ENCODE measurements at places on chromosomes 6 and 20.

DNA sequence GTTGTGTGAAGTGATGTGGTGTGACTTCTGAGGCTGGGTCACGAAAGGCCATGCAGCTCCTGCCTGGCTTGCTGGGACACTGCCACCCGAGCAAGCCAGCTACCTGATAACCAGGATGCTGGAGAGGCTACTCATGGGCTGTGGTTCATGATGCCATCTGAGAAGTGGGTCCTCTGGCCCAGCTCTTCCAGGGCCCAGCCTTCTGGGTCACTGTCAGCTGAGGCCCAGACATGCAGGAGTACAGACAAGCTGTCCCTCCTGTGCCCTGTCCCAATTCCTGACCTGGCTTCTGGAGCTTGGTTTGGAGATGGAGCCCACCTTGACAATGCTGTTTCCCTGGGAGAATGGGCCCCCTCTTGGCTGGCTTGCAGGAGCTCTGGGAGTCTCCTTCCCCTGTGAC lies 87.0 kb downstream of the DHX35 start:
- DNase-seq: no peak

GRCh38 chr6:103677290-103677689 lies 1182.4 kb downstream of the HACE1 start:
- no peak for DNase-seq

- no peak for DNase-seq
These were observed 143.3 kb downstream of the NFATC2 start for GRCh38 chr20:51399006-51399890.

- no peak for DNase-seq
These were observed 67.2 kb upstream of the TNFRSF21 start for GRCh38 chr6:47376930-47377329.

GRCh38 chr6:72386324-72386723 lies 235.5 kb upstream of the KCNQ5 start:
- DNase-seq: no peak

DNA sequence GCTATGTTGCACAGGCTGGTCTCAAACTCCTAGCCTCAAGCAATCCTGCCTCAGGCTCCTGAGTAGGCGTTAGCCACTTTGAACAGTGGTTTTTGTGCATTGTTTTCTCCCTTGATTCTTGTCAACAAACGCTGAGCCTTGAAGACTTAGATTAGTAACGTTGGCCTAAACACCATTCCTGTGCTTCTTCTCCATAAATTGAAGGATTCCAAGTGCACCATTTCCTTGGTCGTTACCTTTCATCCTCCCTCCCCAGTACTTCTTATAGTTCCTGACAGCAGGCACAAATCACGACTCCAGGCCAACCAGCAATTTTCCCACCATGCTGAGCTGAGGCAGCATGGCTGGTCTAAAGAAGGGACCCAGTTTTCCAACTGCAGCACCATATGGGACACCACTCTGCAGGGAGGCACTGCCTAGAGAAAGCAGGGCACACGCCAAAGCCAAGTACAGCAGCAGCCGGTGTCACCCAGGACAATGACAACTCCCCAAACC lies 8.9 kb downstream of the RPS10 start:
- DNase-seq: no peak

DNA sequence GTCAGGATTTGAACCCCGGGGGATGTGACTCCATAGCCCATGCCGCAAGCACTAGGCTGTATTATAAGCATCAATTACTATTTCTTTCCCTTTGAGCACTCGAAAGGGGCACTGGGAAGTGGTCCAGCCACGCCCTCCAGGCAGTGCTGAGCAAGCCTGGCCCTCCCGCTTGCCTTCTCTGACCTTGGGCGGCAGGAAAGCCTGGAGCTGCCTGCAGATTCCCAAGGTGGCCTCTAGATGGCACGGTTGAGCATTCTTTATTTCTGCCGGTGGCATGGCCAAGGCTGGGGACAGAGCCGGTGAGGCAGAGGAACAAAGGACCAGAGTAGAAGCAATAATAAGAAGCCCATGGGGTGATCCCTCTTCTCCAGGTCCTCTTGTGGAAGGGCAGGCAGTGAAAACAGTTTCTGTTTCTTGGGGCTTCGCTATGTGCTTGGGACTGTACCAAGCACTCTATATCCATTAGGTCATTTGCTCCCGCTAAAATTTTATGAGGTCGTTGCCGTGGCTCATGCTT lies 32.0 kb downstream of the ARHGAP40 start:
- DNase-seq: peak; percentile 57

DNA sequence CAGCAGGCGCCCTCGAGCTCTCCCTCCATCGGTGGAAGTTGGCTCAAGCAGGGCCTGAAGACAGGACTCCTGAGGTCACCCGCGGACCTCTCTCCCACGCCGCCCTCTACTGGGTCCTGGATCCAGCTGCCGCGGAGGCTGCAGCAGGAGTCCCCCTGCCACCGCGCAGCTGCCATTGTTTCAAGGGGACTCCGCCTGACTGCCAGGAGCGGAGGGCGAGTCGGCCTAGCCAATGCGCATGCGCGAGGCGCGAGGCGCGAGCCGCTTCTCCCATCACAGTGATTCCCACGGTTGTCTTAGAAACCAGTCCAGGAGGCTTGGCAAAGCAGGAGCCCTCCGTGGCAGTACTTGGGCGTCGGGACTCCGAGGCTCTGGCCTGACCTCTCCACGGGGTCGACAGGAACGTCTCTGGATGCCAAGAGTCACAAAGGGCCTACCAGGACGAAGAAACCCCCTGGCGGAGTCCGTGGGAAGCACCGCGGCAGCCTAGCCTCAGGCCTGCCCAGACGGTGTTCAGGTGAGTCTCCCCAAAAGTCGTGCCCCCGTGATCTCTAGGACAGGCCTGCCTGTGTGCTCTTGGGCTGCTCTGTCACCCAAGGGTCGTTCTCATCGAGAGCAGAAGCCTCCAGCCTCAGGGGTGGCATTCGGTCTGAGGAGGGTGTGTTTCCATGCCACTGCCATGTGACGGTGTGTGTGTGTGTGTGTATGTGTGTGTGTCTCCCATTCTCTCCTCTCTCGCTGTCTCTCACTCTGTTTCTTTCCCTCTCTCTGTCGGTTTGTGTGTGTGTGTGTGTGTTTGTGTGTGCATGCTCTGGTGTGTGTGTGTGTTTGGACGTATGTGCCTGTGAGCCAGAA lies 290.6 kb upstream of the ZNF337 start:
- DNase-seq: no peak

DNA sequence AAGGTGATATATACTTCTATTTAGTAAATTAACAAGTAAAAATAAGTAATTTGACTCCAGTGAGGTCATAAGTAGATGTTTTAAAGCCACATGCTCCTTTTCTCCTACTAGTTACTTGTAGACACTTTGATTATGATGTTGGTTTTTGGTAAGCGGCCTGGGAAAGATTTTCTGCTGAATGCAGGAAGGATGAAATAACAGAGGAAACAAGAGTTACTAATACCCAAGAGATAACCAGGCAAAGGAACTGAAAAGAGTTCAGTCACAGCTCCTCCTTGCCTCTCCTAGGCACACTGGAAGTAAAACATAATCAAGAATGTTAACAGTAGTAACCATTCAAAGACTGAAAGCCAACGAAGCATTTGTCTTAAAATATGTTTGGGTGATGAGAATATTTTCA lies 203.3 kb downstream of the RNGTT start:
- DNase-seq: no peak

DNA sequence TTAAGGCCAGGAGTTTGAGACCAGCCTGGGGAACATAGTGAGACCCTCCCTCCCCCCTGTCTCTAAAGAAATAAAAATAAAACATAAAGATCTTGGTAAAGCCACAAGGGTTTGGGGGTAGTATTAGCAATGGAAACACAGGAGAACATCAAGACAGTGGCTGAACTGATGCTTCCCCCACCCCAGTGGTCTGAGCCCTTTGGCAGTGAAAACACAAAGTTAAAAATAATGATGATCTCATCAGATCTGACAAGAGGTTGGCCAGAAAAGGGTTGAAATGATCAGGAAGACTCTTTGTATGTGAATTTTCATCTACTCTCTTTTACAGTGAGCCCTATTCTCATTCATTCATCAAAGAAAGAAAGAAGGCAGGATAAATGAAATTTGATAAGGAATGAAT lies 93.7 kb downstream of the KCNB1 start:
- no peak for DNase-seq

DNA sequence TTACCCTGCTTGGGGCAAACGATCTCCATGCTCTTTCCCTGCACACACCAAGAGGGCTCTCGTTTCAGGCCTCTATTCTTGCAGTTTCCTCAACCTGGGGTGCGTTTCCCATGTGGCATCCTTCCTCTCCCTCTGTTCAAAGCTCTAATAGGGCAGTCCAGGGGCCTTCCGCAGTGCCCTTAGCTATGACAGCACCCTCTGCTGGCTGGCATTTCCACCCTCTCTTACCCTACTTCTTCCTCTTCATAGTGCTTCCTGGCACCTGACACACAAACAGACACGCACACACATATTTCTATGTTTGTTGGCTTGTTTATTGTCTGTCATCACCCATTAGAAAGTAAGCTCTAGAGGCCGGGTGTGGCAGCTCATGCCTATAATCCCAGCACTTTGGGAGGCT lies 294.0 kb downstream of the CLIC5 start:
- no peak for DNase-seq

DNA sequence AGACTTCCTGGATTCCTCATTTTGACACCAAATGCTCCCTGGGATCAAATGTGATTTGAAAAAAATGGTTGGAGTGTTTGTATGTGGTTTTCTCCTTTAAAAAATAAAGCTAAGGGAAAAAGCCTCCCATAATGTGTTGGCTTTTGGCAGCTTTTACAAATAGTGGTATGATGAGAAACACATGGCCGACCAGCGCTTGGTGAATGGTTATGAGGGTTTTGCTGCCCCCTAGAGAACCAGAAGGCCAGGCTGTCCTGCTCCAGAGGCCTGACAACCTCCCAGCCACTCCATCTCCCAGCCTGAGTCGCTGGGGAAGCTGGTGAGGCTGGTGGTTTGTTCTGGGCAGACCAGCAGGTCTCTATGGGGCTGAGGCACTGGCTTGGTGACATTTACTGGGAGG lies 69.3 kb downstream of the CLIC5 start:
- DNase-seq: peak; percentile 20
